Kidney (tissue), 22 donors: ENCODE measurements at places on chromosomes 2 and 18. TPM values are rescaled to one million over a fixed set of nuclear protein-coding genes. Genes with fewer than 3 reads are reported as not detected.

POMC gene
- 1.5 TPM for total RNA-seq

ZNF396 gene
- total RNA-seq: 6.5 TPM

SLC9A4 gene
- 2.8 TPM for total RNA-seq

DNAH6 gene
- 4.6 TPM for total RNA-seq

DNA sequence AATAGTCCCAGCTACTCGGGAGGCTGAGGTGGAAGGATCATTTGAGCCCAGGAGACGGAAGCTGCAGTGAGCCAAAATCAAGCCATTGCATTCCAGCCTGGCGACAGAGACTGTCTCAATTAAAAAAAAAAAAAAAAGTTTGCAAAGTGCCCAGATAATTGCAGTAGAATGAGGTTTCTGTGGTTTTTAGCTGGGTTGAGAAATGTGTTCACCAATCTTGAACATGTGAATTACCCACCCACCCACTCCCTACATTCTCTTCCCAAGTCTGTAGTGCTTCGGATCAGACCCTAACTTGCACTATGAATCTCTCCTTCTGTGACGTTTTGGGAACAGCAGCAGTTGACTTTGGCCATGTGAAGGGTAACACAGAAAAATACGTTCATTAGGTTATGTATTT, 247.3 kb downstream of the PTGR3 start:
- H3K36me3 ChIP-seq: no peaks in the 10 kb centered on the region
- no peak overlapping the region for H3K4me3 ChIP-seq
- no peak for DNase-seq

DNA sequence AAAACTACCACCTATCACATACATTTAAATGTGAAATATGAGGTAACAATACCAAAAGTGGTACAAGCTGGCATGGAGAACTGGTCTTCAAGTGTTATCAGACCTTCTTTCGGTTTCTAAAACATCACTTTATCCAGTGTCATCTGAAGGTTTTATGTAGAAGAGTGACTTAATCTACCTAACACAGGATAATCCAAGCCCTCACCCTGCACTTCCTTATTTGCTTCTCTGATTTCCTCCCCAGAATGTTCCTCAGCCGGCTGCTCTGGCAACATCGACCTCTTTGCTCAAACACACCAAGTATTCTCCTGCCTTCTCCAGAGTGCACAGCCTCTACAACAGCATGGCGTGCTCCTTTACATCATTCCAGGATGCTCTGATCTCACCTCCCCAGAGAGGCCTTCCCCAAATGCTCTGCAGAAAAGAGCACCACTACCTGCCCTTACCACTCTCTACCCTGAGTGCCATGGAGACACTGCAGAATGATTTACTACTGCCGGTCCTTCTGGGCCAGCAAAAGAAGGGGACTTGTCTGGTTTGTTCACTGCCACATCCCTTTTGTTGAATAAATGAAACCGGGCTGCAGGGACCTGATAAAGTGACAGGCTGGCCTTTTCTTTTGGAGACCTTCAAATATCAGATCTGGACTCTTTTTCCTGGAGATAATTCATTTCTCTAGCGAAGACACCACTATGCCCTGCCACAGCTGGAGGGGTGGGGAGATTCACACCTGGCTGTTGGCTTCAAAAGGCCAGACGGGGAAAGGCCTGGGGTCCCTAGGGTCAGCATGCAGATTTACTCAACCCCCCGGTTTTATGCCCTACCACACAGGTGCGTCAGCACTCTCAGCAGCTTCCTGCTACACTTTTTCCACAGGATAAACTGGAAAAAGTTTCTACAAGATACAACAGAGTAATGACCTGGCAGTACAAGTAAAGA, 42.0 kb downstream of the TTR start:
- no peak overlapping the region for H3K4me3 ChIP-seq
- no peaks in the 10 kb centered on the region for H3K27me3 ChIP-seq
- DNase-seq: no peak
- H3K27ac ChIP-seq: no peak overlapping the region
- H3K4me1 ChIP-seq: no peaks in the 10 kb centered on the region
- H3K36me3 ChIP-seq: no peaks in the 10 kb centered on the region

- DNase-seq: no peak
- H3K36me3 ChIP-seq: no peaks in the 10 kb centered on the region
- H3K27me3 ChIP-seq: no peaks in the 10 kb centered on the region
- no peak overlapping the region for H3K4me3 ChIP-seq
- no peaks in the 10 kb centered on the region for H3K4me1 ChIP-seq
Measured at GRCh38 chr2:27914041-27914804, 23.7 kb downstream of the BABAM2 start.

- no peaks in the 10 kb centered on the region for H3K4me1 ChIP-seq
- H3K27me3 ChIP-seq: no peaks in the 10 kb centered on the region
- no peaks in the 10 kb centered on the region for H3K36me3 ChIP-seq
Measured at GRCh38 chr2:203603456-203604389, 68.6 kb upstream of the RAPH1 start.

- no peaks in the 10 kb centered on the region for H3K36me3 ChIP-seq
- H3K27ac ChIP-seq: no peak overlapping the region
- H3K4me3 ChIP-seq: no peak overlapping the region
- no peaks in the 10 kb centered on the region for H3K4me1 ChIP-seq
- no peak for DNase-seq
- no peaks in the 10 kb centered on the region for H3K27me3 ChIP-seq
Measured at GRCh38 chr2:197348721-197349360, 38.3 kb upstream of the ANKRD44 start.

DNA sequence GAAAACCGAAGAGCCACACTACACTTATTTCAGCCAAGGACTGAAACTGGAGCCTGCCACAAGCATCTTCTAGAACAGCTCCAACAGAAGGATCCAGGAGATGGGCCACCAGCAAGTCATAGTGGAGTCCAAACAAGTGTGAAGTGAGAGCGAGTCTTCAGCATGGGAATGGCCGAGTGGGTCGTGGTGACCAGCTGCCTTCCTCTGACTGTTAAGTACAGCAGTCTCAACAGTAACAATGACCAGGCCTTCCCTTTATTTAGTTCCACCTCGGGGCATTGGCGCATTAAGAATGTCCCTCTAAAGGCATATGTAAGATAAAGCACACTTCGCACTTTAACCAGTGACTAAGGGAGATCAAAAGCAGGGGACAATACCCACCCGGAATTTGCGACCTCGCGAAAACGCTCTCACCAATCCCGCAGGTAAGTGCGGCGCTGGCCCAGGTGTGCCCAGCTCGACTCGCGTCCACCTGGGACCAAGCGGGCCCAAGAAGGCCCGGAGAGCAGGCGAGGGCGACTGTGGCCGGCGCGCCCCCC, 1.1 kb downstream of the L3MBTL4 start:
- H3K4me3 ChIP-seq: peak overlapping the region; percentile 26
- H3K27me3 ChIP-seq: no peaks in the 10 kb centered on the region
- DNase-seq: no peak
- H3K4me1 ChIP-seq: peaks cover 3% of the 10 kb centered on the region

- H3K4me1 ChIP-seq: no peaks in the 10 kb centered on the region
- no peak overlapping the region for H3K4me3 ChIP-seq
- H3K27ac ChIP-seq: no peak overlapping the region
Measured at GRCh38 chr18:62282188-62282629, 42.9 kb upstream of the TNFRSF11A start.

GRCh38 chr18:38747153-38747552, 1181.6 kb upstream of the CELF4 start:
- no peak overlapping the region for H3K27ac ChIP-seq
- no peak for DNase-seq
- H3K36me3 ChIP-seq: no peaks in the 10 kb centered on the region
- no peak overlapping the region for H3K4me3 ChIP-seq
- no peaks in the 10 kb centered on the region for H3K27me3 ChIP-seq

DNA sequence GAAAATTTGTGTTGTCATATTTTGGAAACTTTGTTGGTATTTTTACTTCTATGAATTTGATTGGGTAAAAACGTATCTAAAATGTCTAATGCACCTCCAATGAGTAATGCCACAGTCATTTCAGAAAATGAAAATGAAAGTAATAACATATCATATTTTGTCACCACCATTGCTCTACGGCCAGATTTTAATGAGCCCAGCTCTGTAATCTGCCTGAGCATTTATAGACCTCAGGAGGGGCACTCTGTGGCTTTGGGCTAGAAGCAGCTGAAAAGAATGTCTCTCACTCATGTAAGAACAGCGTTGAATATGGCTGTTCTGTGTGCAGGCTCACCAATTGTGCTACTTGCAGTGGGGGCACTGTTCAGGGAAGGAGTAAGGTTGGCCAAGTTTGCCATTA, 32.7 kb upstream of the ABCA12 start:
- H3K27ac ChIP-seq: no peak overlapping the region
- no peak overlapping the region for H3K4me3 ChIP-seq
- H3K4me1 ChIP-seq: no peaks in the 10 kb centered on the region
- H3K27me3 ChIP-seq: no peaks in the 10 kb centered on the region

DNA sequence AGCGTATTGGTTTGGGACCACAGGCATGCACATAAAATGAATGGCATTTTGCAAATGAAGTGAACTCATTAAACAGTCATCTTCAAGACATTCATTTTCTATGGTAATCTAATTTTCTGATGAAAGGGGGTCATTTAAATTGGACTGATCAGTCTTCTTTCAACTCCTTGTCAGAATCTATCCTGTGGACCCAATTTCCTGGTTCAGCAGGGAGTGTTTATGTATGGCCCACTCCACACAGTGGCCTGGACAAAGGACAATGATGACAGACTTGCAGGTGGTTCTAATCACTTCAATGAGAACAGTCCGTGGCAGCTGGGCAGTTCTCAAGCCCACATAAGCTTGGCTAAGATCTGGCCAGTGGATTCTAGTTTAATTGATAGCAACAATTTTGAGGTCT, 448.1 kb downstream of the DCDC2C start:
- H3K27ac ChIP-seq: no peak overlapping the region
- H3K27me3 ChIP-seq: no peaks in the 10 kb centered on the region
- H3K36me3 ChIP-seq: no peaks in the 10 kb centered on the region

DNA sequence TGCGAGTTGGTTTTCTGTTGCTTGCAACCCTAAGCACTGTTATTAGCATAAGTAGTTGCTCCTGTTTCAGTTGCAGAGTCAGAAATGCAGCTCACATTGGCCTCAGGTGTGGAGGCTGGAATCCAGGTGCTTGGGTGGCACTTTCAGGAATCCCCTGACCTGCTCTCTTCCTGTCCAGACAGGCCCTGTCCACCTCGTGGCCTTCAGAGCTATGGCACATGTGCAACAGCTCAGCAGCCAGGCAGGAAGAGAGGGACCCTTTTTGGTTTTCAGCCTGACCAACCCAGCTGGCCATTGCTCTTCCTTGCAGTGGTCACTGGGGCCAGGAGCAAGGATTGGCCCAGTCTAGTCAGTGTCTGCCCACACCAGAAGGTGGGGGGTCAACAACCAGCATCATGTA, 12.7 kb downstream of the ACOXL start:
- DNase-seq: no peak
- no peaks in the 10 kb centered on the region for H3K36me3 ChIP-seq
- no peaks in the 10 kb centered on the region for H3K4me1 ChIP-seq
- H3K27me3 ChIP-seq: no peaks in the 10 kb centered on the region

GRCh38 chr2:182814804-182815203, 51.6 kb downstream of the FRZB start:
- no peak overlapping the region for H3K4me3 ChIP-seq
- H3K36me3 ChIP-seq: no peaks in the 10 kb centered on the region
- H3K27ac ChIP-seq: no peak overlapping the region
- no peak for DNase-seq
- no peaks in the 10 kb centered on the region for H3K27me3 ChIP-seq
